HFFc6 (cell line): ENCODE measurements at places on chromosomes 4 and X.

DNA sequence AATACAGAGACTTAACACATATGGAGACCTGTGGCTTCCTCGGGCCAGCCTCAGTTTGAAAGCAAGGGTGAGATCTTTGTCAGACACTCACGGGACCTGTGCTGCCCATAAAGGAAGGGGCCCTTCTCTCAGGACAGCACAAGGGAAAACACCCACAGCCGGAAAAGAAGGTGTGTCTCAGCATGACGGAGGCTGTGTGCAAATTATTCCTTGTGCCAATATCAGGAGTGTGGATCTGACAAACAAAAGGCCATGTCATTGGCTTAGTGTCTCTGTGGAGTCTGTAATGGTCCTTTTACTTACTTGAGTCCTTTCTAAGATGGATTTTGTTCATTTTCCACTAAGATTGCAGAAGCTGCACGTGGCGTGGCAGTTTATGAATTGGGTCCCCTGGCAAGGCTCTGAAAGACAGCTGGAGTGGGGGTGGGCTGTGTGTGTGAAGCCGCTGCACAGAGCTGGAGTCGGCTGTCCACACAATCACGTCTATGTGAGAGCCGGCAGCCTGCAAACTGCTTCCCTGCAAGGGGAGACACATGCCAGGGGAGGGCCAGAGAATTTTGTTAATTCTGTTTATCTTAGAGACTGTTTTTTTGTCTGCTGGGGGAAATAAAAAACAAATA, 1.9 kb downstream of the ENPP6 start:
- DNase-seq: no peak

DNA sequence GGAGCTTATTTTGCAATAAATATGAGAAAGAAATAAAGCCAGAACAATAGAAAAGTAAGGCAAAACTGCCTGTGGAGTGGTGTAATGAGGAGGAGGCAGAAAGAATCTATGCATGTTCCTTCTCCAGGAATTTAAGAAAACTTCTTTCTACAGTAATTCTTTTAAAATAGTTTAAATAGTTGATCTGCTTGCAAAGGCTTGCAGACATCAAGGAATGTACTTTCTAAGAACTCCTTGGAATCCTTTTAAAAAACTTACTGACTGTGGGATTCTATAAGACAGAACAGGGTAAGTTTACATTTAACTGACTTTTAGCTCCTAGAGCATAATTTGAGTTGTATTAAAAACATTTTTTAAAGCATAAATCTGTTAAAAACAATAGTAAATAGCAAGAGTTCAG, 63.2 kb upstream of the ALB start:
- DNase-seq: no peak

DNA sequence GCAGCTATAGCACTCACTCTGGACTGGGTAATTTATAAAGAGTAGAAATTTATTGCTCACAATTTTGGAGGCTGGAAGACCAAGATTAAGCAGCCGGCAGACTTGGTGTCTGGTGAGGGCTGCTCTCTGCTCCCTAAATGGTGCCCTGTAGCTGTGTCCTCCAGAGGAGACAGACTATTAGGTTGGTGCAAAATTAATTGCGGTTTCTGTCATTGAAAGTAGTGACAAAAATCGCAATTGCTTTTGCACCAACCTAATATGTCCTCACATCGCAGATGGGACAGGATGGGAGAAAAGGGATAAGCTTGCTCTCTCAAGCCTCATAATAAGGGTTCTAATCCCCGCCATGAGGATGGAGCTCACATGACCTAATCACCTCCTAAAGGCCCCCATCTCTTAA, 258.1 kb upstream of the VCX3A start:
- no peak for DNase-seq

GRCh38 chr4:25861951-25862410, 807 bp downstream of the SEL1L3 start:
- DNase-seq: no peak

GRCh38 chr4:183332447-183332846, 10.2 kb upstream of the CLDN24 start:
- DNase-seq: no peak

GRCh38 chrX:68571610-68572311, 72.9 kb downstream of the YIPF6 start:
- peak; percentile 75 for DNase-seq

- DNase-seq: no peak
Measured at GRCh38 chrX:10231461-10231860, 74.7 kb downstream of the CLCN4 start.

GRCh38 chr4:131347816-131348215, 1801.3 kb upstream of the PCDH10 start:
- no peak for DNase-seq

DNA sequence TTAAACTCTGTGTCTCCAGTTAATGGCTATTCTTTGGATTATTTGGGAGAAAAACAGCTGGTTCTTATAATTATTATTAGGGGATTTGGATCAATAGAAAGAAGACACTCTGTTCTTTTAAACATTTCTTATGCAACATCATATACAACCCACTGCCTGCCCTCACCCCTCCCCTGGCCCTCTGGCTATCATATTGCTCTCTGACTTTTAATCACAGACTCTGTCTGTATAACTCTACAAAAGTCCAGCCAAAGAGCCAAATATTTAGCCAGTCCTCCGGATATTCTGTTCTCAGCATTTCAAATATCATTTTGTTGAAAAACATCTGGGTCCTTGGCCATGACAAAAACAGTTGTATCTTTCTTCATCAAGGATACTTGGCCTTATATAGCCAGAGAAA, 19.0 kb upstream of the PACRGL start:
- no peak for DNase-seq

GRCh38 chrX:133994576-133994975, 9.2 kb upstream of the GPC3 start:
- DNase-seq: no peak

DNA sequence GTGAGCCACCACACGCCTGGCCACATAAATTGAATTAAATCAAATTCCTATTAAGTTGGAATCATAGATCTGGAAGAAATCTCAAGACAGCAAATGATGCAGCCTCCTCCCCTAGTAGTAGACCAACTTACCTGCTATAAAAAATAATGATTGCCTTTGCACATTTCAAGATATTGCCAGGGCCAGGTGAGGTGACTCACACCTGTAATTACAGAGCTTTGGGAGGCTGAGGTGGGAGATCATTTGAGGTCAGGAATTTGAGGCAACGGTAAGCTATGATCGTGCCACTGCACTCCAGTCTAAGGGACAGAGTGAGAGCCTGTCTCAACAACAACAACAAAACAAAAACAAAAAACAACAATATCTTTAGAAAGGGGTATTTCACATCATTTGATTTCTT, 17.0 kb upstream of the WWC2 start:
- DNase-seq: no peak

GRCh38 chr4:110624904-110625494, 2.1 kb upstream of the PITX2 start:
- no peak for DNase-seq

- peak; percentile 6 for DNase-seq
Measured at GRCh38 chrX:16022580-16023200, 100.7 kb upstream of the GRPR start.
